ENCODE measurements at places on chromosomes 3 and 15.

DNA sequence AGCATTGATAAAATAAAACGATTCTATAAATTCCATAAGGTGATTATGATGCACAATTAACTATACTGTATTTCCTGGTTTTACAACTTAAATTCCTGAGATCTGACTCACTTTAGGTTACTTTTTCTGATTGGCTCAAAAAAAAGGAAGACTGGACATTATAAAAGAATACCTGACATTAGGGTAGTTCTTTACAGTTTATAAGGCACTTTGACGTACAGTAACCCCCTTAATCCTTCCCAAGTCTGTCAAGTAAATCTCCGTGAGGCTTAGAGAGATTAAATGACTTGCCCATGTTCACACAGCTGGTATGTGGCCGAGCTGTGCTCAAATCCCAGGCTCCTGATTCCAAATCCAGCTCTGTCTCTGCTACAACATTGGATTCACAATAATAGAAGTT, 1.0 kb upstream of the SLTM start:
- DNase-seq, result no peak

DNA sequence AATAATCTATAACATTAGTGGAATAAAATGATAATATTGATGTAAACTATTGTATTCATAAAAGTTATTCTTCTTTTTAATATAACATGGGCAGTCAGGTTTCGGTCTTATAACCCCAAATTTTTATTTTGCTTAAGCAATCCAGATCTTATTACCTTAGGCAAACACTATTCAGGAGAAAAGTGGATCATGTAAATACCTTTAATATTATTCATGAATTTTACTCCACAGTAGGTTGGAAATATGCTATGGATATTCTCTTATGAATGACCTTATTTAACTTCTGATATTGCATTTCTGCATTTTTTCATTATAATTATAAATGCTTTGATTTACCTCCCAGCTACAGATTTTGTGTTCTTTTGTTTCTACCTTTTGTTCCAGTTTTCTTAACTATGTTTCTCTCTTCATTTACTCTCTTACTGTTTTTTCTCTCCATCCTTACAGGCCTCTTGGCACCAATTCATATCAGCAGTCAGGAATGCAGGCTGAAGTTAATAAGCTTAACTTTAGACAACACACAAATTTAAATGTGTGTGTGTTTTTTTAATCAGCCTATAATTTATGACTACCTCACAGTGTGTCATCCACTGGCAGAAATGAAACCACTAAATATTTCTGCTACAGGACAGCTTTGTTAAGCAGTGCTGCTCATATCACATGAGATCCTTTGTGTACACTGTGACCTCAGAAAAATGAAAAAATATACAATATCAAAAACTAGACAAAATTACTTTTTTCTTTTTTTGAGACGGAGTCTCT, 111.0 kb downstream of the NSUN3 start:
- DNase-seq, result no peak

DNA sequence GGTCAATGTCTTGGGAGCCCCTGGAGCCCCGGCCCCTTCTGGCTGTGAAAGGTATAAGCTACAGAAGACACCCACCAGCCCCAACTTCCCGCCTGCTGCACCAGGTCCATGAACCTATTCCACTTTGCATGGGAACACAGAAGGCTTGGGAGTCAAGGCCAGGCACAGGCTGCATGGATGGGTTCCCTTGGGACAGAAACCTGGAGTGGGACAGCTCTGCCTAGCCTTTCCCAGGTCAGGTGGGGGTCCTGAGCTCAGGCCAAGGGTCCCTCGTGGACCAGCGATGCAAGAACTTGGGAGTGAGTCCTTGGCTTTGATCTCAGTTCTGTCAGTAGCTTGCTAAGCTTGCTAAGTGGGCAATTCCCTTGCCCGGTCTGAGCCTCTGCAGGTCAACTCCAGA, 25.0 kb downstream of the TKT start:
- no peak for DNase-seq

GRCh38 chr3:36840453-36840921, 76.1 kb upstream of the DCLK3 start:
- DNase-seq, result no peak

DNA sequence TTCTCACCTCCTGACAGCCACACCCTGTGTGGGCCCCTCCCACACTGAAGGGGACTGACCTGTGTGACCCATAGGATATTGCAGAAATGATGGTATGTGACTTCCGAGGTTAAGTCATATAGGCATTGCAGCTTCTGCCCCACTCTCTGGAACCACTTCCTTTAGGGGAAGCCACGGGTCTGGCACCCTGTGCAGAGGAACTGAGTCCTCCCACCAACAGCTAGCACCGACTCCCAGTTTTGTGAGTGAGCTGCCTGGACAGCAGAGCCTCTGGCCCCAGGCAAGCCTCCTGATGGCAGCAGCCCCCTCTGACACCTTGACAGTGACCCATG, 24.6 kb upstream of the SLC6A6 start:
- no peak for DNase-seq

DNA sequence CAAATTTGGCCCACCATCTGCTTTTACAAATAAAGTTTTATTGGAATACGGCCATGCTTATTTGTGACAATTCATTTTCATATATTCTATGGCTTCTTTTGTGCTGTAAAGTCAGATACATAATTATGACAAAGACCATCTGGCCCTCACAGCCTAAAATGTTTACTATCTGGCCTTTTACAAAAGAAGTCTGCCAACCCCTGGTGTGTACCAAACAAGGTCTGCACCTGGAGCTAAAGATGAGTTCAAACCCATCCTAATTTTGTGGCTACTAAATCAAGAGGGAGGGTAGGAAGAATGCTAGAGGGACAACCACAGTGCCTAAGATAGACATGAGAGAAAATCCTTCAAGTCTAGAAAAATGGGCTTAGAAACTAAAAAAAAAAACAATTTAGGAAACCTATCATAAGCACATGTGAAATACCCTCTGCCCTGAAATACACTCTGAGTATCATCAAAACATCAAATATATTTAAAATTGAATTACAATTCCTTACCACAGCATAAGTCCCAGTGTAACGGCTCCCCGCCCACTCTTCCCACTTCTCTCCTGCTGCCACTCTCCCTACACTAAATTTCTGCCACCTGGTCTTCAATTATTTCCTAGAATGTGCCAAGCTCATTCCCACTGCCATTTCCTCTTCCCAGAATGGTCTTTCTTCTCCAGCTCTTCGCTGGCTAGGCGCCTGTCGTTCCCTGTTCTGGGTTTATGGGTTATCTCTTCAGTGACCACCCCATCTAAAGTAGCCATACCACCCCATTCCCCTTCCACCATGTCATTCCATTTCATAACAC, 950.7 kb upstream of the CFAP20DC start:
- no peak for DNase-seq

GRCh38 chr15:70098461-70099166, 897 bp upstream of the TLE3 start:
- DNase-seq, result no peak

GRCh38 chr3:142064454-142064853, 84.9 kb downstream of the TFDP2 start:
- DNase-seq, result no peak

- DNase-seq, result no peak
These were observed 12.8 kb downstream of the RTP1 start for GRCh38 chr3:187210091-187210490.

GRCh38 chr15:99138491-99138982, 33.7 kb downstream of the SYNM start:
- no peak for DNase-seq

- DNase-seq, result no peak
These were observed 1.6 kb downstream of the GABPB1 start for GRCh38 chr15:50353251-50353974.

DNA sequence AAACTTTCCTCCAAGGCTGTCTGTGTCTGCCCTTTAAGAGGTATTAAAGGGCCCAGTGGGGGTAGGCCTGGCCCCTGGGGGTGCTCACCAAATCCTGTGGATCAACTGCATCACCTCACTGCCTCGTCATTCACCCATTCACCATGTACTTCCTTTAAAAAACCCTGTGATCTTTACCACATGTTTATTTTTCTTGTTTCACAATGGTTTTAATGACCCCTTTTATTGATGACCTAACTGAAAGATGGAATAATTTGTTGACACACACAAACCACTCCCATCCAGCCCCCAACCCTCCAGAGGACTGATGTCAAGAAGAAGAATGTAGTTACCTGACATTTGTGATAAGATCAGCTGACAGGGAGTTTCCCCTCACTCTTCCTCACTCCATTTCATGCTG, 40.8 kb downstream of the KCNAB1 start:
- DNase-seq, result no peak

GRCh38 chr3:189838291-189838690, 207.1 kb downstream of the TP63 start:
- DNase-seq, result no peak

GRCh38 chr15:49151831-49152230, 3.6 kb downstream of the COPS2 start:
- no peak for DNase-seq

GRCh38 chr3:16978234-16978920, 93.6 kb downstream of the PLCL2 start:
- no peak for DNase-seq

- no peak for DNase-seq
These were observed 26.1 kb downstream of the RASGRF1 start for GRCh38 chr15:79064496-79064895.

- no peak for DNase-seq
These were observed 57.2 kb downstream of the KIF9 start for GRCh38 chr3:47225310-47225906.

DNA sequence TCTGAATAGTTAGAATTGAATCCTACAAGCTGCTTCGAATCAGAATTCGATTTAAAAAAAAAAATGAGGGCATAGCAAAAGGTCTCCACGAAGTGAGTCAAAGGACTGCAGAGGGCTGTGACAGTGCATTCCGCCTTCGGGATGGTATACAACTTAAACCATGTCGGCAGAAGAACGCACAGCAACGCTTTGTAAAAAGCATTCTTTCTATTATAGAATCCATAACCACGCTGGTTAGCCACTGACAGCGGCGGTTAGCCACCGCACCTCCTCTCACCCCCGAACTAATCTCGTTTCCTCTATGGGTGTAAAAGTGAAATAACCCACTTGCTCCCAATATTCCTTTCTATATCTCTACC, 664 bp upstream of the PIK3CA start:
- DNase-seq, result no peak

- no peak for DNase-seq
These were observed 64.4 kb upstream of the PPARG start for GRCh38 chr3:12224181-12225147.

DNA sequence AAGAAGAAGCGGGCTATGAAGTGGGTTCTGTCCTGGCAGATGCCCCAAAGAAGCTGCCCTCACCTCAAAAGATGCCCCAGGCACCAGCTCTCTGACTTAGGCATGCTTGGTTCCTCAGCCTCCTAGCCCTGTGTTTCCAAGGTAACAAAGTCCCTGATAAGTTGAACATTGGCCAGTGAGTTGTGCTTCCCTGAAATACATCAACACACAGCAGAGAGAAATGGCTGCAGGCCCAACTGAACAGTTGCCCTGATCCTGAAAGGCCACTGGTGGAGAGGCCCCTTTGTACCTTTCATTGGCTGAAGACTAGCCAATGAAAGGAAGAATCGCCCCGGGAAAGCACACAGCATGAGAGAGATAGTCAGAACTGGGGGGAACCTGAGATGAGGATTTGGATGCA, 169.9 kb upstream of the CTNNB1 start:
- DNase-seq, result no peak

- DNase-seq, result no peak
These were observed 2.2 kb downstream of the EID1 start for GRCh38 chr15:48880070-48880634.

- DNase-seq, result no peak
These were observed 60.5 kb upstream of the ADPGK start for GRCh38 chr15:72844067-72844466.

Measured in LNCaP clone FGC (cell line).